ENCODE measurements at places on chromosomes 3 and 15. TPM values are rescaled to one million over a fixed set of nuclear protein-coding genes. Genes with fewer than 3 reads are reported as not detected.

The PRTG gene
- total RNA-seq = 1.5 TPM

The ZPLD1 gene
- 0.10 TPM for total RNA-seq

The PARP6 gene
- 35.0 TPM for total RNA-seq

The CHRNB4 gene
- not detected for total RNA-seq

The PPM1L gene
- total RNA-seq = 12.0 TPM

The GP5 gene
- 0.39 TPM for total RNA-seq

The CHAC1 gene
- total RNA-seq = 5.6 TPM

The ADGRG7 gene
- 0.10 TPM for total RNA-seq

DNA sequence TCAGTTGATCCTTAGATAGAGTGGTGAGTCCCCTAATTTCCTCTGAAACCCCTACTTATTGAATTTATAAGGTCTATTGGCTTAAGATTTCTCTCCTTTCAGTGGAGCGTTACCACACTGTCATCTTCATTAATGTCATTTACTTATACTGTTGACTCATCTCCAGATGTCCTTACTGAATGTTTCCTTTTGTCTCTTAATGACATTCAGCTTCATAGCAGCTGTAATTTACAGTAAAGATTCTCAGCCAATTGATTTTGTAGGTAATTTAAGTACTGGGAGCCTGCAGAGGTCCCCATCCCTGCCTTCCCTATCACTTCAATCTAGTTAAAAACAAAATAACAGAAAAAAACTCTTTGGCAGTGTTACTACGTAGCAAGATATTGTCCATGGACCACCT is 18.8 kb downstream of the STX19 start:
- no peak for DNase-seq

DNA sequence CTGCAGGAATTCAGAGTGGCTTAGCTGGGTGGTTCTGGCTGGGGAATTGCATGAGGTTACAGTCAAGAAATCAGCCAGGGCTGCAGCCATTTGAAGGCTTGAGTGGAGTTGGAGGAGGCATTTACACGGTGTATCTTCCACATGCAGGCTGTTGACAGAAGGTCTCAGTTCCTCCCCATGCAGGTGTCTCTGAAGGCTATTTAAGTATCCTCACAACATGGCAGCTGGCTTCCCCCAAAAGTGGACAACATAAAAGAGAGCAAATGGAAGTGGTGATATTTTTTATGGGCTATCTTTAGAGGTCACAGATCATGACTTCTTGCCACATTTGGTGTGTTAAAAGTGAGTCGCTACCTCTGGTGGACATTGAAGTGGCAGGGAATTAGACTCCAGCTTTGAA is 60.1 kb upstream of the SPRED1 start:
- DNase-seq = no peak

DNA sequence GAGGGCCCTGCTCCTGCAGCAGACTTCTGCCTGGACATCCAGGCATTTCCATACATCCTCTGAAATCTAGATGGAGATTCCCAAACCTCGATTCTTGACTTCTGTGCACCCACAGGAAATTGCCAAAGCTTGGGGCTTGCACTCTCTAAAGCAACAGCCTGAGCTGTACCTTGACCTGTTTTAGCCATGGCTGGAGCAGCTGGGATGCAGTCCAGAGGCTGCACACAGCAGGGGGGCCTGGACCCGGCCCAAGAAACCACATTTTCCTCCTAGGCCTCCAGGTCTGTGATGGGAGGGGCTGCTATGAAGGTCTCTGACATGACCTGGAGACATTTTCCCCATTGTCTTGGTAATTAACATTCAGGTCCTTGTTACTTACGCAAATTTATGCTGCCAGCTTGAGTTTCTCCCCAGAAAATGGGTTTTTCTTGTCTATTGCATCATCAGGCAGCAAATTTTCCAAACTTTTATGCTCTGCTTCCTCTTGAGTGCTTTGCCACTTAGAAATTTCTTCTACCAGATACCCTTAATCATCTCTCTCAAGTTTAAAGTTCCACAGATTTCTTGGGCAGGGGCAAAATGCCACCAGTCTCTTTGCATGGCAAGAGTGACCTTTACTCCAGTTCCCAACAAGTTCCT is 11.8 kb upstream of the MYO5A start:
- no peak for DNase-seq

DNA sequence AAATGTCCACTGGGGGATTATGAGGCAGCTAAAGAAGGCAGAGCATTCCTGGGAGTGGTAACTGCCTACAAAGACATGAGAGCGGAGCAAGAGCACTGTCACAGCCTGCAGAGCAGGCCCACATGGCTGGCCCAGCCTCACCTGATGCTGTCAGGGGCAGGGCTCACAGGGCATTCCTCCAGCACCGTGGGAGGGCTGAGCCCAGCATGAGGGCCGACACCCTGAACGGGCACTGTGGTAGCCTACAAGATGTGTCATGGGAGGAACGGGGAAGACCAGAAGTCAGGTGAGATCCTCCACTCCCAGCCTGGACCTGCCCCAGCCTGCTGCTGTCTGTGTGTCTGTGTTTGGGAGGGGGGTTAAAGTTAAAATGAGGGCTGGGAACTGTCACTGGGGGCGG is 30.1 kb downstream of the CCDC12 start:
- no peak for DNase-seq

GRCh38 chr3:73558727-73559075 is 66.0 kb downstream of the PDZRN3 start:
- DNase-seq = no peak

DNA sequence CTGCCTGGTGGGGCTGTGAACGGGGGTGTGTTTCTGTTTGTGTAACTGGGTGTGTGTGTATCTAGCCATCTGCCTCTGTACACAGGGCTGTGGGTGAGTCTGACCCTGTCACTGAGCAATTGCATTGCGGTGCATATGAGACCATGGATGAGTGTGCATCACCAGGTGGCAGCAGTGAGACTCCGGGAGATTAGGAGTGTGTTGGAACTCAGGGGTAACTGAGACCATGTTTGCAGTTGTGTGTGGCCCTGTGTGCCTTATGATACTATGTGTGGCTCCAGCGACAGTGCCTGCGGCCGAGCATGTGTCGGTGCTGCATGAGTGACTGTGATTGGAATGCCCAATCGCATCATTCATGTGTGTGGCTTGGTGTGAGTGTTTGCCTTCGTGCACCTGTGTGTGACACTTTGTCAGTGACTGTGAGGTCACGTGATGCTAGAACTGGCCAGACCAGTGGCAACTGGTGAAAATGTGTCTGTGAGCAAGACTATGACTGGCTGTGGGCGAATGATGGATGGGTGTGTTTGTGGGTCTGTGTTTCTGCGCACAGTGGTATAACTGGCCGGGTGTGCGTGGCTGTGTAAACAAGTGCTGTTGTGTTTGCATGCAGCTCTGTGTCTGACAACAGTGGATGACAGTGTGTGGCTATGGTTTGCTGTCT is 14.0 kb downstream of the VILL start:
- DNase-seq = peak; percentile 59

GRCh38 chr3:115354010-115354409 is 206.9 kb upstream of the ZBTB20 start:
- DNase-seq = no peak

DNA sequence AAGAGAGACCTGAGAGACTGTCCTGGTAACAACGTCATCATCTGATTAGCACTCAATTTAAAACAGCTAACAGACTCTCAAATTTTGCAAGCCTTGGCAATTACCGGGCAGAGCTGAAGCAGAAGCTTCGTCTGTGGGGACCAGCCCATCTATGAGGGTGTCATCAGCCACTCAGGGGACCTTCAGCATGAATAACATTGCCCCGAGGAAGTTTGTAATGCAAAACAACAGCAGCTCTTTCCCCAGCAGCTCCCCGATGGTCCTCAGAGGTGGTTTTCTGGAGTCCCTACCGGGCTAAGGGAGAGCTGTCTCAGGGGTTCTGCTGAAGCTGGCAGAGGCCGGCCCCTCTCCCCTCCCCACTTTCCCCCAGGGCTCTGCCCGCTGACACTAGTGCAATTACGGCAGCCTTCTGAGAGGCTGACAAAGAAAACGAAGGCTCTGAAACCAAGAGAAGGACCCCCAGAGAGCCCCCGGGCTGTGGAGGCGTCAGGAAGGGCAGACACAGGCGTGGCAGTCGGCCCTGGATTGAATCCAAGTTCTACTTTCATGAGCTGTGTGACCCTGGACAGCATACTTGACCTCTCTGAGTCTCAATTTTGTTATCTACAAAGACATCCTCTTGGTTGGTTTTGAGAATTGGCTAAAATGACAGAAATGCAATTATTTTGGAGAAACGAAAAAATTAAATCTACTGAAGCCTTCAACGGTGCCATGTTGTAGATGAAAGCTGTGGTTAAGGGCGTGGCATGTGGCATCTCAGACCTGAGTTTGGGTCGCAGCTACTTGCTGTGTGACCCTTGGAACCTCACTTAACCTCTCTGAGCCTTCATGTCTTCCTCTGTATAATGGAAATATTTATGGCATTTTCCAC is 102.1 kb upstream of the TLE3 start:
- DNase-seq = no peak

DNA sequence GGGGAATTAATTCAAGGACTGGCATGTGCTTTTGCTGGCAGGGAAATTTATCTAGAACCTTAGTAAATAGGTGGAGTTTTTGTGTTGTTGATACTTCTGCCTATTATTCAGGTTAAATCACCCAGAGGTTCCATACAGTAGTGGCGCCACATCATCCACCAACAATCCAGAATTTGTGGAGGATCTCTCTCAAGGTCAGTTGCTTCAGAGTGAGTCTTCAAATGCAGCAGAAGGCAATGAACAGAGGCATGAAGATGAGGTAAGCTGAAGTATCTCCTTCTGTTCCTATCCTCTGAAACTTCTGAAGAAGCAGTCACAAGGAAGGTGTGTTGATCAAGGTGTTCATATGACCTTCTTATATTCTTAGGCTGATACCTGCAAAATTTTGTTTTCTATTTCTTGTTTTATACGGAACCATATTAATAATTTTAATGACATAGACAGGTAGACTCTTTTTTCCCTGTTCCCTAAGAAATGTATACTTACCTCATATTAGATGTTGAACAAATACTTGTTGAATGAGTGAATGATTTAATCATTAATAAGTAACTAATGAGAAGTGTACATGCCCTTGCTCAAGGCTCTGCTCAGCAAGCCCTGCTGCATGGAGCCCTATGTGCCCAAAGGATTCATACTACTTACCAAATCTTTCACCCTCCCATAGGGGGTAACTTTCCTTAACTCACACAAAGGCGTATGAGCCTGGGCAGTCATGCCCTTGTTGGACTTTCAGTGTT is 43.6 kb downstream of the HMG20A start:
- no peak for DNase-seq

- DNase-seq = no peak
These were observed 45.7 kb downstream of the CD86 start for GRCh38 chr3:122100591-122101463.

DNA sequence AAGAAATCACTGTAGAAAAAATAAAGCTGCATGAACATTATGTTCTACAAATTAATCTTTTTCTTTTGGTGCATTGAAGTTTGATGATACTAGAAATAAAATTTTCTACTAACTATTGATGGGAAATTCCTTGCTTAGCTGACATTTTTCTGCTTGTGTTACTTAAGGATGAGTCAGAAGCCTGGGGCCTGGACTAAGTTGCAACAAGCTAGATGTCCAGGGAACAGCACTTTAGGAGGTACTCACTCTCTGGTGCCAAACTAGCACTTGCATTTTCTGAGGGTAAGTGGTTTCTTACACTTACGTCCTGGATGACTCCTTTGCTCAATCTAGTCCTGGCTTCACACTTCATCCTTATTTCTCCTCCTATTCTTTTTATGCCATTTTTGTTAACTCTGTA is 945.1 kb downstream of the IGSF11 start:
- no peak for DNase-seq

- DNase-seq = no peak
These were observed 32.5 kb upstream of the SLC2A2 start for GRCh38 chr3:171058873-171059603.

- no peak for DNase-seq
These were observed 67.7 kb upstream of the ROPN1 start for GRCh38 chr3:124059580-124059979.

GRCh38 chr3:188867691-188868265 is 304.0 kb upstream of the TPRG1 start:
- no peak for DNase-seq

DNA sequence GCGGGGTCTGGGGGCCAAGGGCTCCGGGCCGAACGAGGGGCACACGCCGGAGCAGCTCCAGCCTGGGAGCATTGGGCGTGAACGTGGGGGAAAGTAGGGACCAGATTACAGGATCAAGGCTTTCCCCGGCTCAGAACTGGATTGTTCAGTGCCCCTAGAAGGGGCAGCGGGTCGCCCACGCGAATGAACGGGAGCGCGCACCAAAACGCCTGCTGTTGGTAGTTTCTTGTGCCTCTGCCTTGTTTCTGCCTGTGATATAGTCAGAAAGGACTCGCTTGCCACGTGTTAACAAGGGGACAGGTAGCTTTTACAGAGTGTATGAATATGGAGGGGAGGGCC is 1.1 kb downstream of the CASR start:
- no peak for DNase-seq

DNA sequence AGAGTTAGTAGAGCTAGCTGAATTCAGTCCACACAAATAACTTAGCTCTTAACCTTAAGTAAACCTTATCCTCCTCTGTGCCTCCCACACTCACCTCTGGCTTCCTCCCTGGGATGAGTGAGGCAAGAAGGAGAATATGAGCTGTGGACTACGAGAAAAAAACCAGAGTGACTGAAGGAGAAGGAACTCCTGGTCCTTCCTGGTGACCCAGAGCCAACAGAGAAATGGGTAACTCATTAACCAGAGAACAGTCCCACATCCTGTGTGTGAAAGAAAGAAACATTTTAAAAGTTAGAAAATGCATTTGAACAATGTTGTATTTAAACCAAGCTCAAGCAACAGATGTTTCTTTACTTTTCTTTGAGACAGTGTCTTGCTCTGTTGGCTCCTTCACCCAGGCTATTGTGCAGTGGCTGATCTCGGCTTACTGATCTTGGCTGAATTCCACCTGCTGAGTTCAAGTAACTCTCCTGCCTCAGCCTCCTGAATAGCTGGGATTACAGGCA is 27.5 kb upstream of the FAM81A start:
- no peak for DNase-seq

DNA sequence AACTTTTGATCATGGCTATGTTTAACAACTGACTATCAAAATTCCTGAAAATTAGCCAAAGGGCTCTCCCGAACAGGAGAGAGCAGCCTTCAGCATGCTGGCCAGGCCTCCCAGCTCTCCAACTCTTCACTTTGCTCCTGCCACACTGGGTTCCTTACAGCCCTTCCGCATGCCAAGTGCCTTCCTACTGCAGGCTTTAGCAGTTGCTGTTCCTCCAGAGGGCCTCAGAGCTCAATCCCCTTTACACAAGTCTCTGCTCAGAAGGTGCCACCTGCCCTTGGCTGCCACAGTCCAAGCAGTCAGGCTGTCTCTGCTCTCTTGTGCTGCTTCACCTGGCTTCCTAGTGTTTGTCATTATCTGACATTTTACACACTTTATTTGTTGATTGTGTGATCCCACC is 553.1 kb upstream of the PPP2R3A start:
- no peak for DNase-seq

DNA sequence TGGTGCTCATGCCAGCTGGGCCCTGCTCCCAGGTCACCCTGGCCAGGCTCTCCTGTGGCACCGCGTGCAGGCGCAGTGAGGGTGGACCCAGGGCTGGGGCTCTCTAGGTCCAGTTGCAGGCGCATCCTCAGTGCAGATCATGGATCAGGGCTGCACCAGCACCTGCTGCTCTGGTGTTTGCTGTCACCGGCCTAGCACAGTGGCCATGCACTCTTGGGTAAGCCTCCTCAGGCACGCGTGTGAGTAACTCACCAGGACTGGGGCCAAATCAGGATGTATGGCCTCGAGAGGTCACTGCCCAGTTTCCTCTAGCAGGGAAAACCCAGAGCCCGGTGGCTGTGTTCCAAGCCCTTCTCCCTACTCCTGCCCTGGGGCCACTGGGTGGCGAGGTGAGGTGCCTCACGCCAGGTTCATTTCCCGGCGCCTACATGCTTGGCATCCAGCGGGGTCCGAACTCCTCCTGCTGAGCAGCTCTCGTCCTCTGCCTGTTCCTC is 45.5 kb upstream of the SLC41A3 start:
- no peak for DNase-seq
